NCI-H1417 treated with DMSO at 0.1 percent for 48 hours (cell line): ENCODE measurements at places on chromosomes 12 and 14.

GRCh38 chr14:30034152-30034551, 106.5 kb upstream of the PRKD1 start:
- peak; percentile 89 for DNase-seq

DNA sequence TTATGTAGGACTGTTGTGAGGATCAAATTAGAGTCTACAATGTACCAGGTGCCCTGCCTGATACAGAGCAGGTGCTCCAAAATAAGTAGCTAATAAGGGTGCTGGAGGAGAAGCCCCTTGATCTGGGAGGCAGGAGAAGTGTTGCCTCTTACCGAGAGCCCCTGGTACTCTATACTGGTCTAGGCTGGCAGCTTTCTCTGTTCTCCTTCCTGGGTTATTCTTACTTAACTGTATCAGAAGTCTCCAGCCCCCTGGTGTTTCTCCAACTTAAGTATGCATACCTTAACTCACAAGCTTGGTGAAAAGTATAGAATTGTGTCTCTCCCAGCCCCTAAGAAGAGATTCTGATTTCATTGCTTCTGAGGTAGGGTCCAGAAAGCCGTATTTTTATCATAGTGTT, 254.9 kb downstream of the LRIG3 start:
- no peak for DNase-seq

GRCh38 chr14:79581912-79582576, 629.3 kb downstream of the DIO2 start:
- no peak for DNase-seq

DNA sequence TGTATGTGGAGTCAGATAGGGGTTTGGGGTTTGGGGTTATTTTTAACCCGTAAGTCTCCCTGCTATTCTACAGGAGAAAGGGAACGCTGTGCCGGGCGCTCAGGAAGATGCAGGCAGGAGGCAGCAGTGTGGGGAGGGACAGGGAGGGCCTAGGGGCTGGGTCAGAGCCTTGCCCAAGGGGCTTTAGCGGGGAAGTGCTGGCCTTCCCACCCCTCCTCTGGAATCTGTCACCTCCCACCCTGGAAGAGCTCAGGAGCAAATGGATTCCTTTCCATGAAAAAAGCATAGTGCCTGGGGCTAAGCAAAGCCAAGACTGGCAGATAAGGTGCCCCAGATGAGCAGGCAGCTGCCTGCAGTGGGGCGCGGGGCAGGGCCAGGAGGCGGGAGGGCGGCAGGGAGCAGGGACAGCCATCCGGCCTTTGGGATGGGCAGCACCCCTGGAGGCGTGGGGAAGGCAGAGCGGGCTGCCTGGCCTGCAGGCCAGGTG, 7.3 kb upstream of the INF2 start:
- no peak for DNase-seq

DNA sequence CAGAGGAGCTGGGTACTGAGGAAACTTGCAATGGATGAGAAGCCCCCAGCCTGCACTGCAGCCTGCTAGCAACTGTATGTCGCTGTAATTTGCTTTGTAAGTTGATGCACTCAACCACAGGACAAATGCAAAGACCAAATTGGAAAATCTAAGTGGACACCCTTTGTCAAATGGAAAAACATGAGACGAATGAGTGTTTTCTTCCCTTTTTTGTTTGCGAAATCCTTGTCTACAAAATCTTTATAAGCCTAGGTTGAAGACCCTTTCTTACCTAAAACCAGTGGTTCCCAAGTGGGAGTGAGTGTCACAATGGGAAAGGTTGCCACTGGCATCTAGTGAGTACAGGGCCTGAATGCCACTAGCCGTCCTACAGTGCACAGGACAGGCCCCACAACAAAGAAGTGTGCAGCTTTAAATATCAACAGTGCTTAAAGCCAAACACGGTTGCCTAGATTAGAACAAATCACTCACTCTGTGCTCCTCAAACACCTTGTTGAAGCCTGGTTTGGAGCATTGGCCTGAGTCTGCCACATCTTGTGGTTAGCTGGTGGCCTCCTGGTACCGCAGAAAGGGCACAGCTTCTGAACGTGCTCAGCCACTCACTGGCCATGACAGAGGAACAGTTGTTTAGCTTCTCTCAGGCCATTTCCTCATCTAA, 7.6 kb upstream of the VASH1 start:
- DNase-seq: no peak

DNA sequence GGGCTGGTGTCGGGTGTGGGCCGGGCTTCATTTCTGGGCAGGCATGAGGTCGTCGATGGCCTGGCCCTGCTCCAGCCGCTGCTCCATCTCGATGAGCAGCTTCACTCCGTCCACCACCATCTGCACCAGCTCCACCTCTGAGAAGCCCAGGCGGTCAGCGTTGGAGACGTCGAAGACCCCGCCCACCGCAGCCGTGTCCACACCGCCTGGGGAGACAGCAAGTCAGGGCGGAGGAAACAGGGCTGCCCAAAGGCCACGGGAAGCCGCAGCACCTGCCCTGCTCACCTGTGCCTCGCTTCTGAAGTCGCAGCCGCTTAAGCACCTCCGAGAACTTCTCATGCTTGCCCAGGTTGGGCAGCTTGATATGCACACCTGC, 2.8 kb downstream of the CKB start:
- DNase-seq: no peak

DNA sequence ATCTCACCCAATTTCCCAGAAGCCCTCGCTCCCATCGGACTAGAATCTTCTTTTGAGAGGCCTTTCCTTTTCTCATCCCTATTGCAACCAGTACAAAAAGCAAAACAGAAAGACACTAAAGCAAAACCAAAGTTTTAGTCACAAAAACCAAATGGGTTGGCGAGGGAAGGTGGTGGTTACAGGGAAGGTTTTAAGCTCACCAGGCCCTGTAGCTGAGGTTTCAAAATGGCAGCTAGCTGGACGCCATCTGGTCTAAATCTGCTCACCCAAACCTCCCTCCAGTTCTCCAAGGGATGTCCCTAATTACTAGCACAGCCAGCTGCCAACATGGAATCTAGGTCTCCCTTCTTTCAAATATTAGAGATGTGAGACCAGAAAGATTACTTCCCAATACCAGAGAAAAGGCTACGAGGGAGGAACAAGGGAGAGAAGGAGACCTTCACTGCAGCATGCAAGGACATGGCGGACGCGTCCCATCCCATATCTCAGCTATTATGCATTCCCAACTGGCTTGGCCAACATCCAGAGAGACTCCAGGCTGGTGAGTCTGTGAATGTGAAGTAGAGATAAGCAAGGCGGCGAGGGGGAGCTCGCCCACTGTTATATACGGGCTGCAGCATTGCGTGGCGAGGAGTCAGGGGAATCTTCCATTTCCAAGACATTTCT, 70.8 kb downstream of the DPF3 start:
- no peak for DNase-seq

DNA sequence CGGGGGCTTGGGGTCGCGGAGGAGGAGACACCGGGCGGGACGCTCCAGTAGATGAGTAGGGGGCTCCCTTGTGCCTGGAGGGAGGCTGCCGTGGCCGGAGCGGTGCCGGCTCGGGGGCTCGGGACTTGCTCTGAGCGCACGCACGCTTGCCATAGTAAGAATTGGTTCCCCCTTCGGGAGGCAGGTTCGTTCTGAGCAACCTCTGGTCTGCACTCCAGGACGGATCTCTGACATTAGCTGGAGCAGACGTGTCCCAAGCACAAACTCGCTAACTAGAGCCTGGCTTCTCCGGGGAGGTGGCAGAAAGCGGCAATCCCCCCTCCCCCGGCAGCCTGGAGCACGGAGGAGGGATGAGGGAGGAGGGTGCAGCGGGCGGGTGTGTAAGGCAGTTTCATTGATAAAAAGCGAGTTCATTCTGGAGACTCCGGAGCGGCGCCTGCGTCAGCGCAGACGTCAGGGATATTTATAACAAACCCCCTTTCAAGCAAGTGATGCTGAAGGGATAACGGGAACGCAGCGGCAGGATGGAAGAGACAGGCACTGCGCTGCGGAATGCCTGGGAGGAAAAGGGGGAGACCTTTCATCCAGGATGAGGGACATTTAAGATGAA, 630 bp downstream of the FOS start:
- DNase-seq: no peak

DNA sequence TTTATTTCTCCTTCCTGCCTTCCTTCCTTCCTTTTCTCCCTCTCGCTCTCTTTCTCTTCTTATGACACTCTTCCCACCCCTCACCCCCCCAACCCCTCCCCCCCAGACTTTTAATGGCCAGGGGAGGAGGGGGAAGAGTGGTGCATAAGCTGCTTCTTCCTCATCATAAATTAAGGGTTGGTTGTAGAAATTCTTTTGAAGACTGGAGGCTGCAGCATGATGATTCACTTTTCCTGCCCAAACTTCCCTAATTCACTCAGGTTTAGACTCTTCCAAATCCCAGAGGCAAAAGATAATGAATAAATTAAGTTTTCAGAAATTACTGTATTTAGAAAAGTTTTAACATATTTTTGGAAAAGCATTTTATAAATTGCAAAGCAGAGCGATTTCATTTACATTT, 58.2 kb downstream of the GRIP1 start:
- DNase-seq: no peak
